ENCODE measurements at places on chromosomes 12 and 14.

DNA sequence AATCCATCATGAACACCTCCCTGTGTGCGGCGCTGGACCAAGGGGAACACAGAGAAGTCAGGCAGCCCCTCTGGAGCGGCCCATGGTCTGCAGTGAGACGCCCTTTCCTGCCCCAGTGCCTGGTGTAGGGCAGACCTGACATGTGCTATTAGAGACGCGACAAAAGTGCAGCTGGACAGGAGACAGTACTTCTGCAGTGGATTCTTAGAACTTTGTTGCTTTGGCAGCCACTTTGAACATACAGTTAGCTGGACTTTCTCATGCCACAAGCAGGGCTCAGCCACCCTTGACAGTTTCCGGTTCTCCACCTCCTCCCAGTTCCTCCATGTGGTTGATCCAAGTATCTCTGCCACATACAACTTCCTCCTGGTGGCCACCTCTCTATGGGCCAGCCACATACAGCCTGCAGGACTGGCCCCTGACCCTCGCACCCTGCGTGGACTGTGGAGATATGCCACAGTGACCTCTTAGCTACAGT, 45.9 kb downstream of the LGMN start:
- no peak for DNase-seq

DNA sequence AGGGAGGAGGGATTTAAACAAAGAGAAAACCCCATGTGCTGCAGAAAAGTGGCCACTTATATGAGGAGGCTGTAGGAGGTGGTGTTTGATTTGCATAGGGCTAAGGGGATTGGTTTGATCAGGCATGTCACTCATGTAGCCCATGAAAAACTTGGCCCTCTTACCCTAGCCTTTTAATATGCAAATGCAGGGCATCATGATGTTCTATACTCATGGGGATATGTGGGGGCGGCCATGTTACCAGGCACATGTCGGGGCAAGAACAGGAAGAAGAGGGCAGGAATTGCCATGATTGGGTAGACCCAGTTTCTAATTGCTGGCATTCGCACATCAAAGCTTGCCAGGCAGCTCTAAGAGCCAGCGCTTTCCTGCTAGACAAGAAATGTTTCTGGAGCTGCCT, 28.8 kb downstream of the KLRK1 start:
- DNase-seq, result no peak

DNA sequence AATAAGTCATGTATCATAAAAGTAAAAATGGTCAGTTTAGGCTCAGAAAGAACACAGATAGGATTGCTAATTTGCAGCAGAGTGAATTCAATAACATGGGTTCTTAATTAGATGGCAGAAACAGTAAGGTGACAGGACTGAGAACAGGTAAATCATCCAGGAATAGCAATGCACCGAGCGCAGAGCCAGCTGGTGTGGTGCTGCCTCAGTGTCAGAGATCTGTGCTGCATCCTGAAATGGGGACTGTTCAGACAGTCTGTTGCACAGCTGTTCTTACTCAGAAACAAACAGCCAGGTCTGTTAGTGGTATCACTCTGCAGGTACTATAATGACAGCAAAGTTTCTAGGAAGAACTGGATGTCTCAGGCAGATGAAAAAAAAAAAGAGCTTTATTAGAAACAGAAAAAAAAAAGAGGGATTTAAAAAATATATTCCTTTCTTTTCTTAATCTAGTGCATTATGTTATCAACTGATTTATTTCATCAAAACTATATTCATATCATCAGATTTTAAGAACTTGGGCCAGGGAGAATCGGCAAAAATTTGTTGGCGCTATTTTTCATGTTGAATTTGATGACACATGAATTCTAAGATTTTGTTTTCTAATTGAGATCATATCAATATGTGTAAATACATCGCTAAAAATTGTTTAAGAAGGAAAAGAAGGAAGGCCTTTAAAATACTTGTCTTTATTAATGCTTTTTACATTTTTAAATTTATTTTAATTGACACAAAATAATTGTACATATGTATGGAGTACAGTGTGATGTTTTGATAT, 501.8 kb downstream of the PRKD1 start:
- no peak for DNase-seq

DNA sequence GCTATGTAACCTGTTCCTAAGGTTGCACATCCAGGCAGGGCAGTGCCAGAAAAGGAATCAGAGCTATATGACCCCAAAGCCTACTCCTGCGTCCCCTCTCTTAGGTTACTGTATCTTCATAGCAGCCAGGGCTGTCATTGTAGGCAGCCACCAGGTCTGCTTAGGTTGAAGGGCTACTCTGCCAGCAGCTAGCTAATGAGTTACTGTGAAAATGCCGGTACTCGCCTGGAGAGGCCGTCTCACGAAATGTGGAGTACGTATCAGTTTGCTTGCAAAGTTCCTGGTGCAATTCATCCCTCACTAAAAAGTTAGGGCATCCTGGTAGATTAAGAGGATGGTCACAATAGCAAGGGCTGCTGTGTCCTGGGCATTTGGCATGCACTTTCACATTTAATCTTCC, 50.9 kb downstream of the RPH3A start:
- DNase-seq, result no peak

- no peak for DNase-seq
Measured at GRCh38 chr14:50865391-50866076, 6.3 kb upstream of the ABHD12B start.

DNA sequence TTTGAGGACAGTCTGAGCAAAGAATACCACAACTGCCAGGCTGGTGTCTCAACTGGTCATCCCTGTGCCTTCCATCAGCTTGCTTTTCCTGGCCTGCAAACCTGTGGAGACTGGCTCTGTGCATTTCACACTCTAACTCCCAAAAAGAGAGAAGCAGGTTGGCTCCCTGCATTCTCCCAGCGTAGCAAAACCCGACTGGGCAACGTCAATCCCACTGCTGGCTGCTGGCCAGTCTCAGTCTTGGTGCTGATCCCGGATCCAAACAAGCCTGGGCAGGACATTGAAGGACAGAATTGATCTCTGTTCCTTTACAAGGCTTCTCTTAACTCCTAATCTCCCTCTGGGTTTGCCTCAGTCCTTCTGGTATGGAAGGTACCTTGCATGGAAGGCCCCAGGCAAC, 65.4 kb downstream of the FZD10 start:
- no peak for DNase-seq

DNA sequence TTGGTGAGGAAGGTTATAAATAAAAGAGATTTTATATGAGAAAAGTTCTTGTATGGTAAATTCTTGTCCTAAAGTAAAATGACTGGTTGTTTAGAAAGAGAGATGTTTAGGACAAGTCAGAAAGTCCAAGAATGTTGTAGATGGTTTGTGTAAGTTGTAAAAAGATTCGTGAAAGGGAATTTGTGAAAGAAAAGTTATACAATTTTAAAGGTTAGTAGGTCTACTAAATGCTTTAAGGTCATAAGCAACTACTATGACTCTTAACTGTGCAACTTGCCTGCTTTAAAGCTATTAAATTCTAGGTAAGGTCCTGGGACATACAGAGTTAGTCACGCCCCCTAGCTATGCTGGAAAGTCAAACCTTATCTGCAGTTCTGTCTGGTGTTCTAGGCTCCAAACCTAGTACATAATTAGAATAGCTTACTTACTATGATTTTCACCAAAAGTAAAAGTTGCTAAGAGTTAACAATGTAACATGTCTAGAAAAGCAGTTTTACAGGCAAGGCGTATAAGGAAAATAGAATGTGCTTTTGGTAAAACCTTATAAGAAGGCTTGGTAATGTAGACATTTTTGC, 11.2 kb upstream of the DHRS2 start:
- DNase-seq, result no peak

DNA sequence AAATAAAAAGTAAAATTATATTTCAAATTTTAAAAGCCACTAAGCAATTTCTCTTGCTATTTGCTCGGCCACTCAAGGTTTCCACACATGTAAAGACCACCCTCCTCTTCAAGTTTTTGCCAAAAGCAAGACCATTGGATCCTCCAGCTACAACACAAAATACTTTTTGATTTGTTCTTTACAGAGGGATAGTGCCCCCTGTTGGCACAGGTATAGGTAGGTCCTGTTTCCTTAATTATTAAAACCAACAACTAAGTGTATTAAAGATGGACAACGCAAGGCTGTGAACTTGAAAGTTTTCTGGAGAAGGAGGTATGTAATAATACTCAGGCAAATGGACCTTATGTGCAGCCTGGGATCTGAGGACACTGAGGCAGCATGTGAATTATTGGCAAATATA, 23.8 kb downstream of the ATP6V1D start:
- DNase-seq, result no peak

DNA sequence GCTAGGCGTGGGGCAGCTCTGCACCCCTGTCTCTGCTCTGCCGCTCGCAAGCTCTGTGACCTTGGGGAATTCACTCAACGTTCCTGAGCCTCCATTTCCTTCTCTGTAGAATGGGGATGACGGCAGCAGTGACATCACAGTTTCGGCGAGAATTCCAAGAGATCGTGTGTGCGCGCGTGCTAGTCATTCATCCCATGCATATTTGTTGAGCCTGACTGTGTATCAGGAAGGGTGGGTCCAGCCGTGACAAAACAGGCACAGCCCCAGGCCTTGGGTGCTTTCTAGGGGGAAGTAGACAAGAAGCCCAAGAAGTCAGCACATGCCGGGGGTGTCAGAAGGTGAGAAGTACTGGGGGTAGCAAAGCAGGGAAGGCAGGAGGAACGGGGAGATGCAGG, 145.6 kb upstream of the NCOR2 start:
- DNase-seq, result peak; percentile 3

DNA sequence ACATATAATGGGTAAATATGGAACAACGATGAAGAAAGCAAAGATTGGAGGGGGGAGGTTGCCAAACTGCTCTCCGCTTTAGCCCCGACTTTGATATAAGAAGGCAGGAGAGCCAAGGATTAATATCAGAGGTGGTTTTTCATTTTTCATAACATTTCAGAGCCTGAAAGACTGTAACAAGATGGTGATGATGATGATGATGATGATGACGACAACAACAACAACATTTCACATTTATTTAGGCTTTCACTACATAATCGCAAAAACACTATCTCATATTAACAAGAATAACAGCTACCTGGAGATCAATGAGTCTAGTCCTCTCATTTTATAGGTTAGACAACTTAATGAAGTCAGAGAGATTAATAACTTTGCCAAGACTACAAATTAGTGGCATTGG, 86.1 kb downstream of the ANKS1B start:
- DNase-seq, result no peak

GRCh38 chr12:129687731-129688130, 216.1 kb downstream of the TMEM132D start:
- no peak for DNase-seq

- no peak for DNase-seq
Measured at GRCh38 chr12:1246637-1247036, 255.6 kb downstream of the ERC1 start.

DNA sequence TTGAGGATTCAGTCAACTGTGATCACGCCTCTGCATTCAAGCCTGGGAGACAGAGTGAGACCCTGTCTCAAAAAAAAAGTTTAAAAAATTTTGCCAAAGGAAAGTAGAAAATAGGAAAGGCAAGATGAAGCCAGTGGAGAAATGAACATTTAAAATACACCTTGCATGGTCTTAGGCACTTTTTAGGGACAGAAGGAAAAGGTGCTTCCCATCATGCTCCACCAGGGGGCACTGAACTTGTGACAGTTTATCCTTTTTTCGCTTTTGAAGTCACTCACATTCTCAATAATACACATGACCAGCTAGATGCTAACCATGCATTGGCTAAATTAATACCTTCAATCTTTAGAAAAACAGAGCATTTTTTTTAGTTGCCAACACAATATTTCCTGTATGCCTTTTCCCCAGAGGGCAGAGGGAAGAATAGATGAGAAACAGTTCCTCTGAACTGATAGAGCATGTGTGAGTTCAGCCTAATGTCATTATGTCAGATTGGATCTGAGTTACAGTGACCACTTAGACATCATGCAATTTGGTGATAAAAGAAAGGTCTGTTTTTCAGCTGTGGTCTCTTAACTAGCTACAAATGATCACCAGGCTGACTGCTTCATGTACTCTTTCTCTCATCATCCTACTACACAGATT, 221.8 kb upstream of the SSTR1 start:
- DNase-seq, result peak; percentile 23

DNA sequence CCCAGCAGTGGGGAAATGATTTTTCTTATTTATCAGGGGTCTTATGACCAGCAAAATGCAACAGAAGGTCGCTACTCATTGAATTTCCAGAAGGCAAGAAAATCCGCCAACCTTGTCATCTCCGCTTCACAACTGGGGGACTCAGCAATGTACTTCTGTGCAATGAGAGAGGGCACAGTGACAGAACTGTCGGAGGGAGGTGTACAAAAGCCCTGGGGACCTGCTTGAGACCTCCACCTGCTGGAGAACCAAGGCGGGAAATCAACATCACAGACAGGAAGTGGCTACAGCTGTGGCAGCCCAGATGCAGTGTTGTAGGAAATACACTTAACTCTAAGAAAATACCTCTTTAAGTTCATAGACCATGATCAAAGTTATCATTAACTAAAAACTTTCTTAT, 250.9 kb upstream of the OR4E1 start:
- no peak for DNase-seq
